NCI-H1930 (cell line): ENCODE measurements at places on chromosomes 6 and 20.

- DNase-seq = no peak
These were observed 29.5 kb downstream of the SLCO4A1 start for GRCh38 chr20:62671765-62672164.

DNA sequence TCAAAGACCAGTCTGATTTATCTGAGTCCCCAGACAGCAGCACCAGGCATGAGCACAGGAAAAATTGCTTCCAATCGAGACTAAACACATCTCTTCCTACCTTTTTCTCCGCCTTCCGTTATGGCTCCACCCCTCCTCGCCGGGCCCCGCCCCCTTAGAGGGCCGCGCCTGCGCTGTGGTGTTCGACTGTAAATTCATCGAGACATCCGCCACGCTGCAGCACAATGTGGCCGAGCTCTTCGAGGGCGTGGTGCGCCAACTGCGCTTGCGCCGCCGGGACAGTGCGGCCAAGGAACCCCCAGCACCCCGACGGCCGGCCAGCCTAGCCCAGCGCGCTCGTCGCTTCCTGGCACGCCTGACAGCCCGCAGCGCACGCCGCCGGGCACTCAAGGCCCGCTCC is 8.9 kb downstream of the REM1 start:
- DNase-seq = peak; percentile 46

GRCh38 chr6:90663873-90664272 is 77.0 kb upstream of the MAP3K7 start:
- DNase-seq = no peak

- DNase-seq = no peak
These were observed 97.7 kb downstream of the SYCP2 start for GRCh38 chr20:59835448-59836395.

GRCh38 chr20:53162251-53162835 is 190.2 kb downstream of the TSHZ2 start:
- DNase-seq = peak; percentile 46

GRCh38 chr20:23955896-23956295 is 32.7 kb downstream of the GGTLC1 start:
- no peak for DNase-seq

- no peak for DNase-seq
These were observed 82.0 kb downstream of the SMPDL3A start for GRCh38 chr6:122871079-122871478.

DNA sequence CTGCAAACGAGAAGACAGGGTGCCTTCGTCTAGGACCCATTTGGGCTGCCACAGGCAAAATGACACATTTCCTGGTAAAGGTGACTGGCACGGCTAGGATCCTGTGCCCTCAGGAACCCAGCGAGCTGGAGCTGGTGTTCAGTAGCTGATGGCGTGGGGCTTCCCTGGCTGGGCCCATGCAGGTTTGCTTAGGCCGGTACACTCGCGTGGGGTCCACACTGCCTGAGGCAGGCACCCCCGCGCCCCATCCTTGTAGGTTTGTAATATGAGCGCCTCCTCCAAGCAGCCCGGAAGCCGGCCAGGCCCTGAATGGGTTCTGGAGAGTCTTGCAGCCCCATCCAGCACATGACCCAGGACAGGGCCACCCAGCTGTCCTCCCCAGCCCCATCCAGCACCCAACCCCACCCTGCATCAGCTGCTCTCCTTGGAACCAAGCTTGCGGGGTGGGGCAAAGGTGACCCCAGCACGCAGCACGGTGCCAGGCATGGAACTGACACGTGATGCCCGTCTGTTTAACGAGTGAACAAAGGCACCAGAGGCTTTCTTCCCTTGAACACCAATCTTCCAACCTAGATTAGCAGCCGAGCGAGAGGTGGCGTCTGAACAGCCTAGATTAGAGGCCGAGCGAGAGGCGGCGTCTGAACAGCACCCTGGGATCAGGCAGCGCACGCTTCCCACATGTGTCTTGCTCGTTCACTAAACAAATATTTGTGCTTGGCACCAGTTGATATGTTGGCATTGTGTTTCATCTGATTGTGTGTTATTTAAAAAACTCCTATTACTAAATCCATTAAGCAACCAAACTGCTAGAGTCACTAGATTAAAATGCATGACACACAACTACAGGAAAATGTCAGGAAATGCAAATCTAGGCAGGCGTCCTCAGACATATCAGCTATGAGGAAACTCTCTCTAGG is 112.1 kb downstream of the DLL1 start:
- DNase-seq = no peak

DNA sequence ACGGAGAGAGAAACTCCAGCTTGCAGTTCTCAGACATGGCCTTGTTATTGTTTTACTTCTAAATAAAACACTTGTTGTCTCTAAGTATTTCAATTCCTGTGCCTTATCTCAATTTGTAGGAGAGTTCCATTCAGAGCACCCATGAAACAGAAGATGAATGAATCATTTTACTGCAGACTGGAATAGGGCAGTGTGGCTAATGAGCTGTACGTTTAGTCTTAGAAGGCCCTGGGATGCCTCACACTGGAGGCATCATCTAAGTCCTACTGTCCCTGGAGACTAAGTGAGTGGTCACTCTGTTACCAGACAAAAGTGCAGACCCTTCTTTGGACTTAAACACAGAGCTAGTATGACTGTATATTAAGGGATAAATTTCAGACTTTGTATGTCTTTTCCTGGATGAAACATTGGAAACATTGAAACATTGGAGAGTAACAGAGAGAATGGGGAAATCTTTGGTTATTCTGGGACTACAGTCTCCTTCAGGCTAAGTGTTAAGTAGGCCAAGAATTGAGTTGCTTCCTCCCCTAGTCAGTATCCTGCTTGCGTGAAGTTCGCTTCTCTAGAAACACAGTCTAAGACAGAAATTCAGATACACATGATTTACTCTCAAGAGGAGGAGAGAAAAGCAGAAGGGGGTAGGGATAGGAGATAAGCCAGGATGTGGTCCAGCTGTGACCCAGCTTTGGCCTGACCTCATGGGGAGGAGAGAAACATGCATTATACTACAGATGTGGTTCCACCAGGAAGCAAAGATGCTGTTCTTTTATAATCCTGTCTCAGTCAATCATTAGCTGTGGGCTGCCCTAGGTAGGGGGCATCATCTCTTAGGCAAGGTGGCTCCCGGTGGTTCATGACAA is 167.4 kb upstream of the BMP2 start:
- DNase-seq = no peak

DNA sequence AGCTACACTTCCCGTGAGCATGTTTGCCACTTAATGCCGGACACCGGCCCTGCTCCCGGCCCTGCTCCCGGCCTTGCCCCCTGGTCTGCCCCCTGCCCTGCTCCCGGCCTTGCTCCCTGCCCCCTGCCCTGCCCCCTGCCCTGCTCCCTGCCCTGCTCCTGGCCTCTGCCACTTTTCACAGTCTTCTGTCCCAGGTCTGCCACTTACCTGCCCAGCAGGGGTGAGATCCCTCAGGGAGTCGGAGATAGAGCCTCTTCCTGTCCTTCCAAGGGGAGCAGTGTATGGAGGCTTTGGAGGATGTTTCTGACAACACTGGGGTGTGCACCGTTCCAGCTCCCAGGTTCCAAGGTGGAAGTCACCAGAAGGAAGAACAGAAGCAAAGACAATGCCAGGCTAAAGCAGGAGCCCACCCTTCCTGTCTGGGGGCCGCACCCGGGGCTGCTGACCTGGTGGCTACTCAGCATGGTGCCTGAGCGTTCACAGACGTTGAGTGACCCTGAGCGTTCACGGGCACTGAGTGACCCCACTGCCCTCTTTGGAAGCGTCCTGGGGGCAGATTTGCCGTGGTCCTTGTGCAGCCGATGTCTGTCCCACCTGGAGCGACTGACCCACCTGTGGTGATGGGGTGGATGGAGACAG is 199.8 kb downstream of the DLL1 start:
- no peak for DNase-seq

DNA sequence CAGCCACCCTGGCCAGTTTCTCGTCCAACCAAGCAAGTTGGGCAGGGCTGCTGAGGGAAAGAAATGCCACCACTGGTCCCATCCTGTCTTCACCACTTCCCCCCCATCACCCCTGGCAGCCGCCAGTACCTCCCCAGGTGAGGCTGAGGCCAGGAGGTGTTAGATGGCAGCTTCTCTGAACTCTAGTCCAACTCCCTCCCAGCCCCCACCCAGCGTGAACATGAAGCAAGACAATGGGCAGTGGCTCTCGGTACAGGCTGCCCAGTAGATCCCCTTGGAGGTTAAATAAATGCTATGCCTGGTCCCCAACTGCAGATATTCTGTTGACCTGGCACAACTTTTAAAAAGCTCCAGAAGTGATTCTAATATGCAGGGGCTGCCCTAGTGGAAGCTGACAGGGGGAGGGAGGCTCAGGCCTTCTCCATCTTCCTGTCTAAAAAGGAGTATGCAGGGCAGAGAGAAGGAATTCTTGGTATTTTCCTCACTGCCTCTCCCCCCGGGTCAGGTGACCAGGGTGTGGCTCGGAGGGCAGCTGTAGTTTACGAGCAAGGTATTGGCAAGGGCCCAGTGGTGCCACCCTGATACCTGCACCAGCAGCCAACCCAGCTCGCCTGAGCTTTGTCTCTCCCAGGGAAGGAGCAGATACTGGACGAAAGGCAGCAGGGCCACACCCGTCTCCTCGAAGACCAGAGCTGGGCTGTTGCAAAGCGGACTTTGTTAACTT is 25.7 kb downstream of the KCNK5 start:
- no peak for DNase-seq

DNA sequence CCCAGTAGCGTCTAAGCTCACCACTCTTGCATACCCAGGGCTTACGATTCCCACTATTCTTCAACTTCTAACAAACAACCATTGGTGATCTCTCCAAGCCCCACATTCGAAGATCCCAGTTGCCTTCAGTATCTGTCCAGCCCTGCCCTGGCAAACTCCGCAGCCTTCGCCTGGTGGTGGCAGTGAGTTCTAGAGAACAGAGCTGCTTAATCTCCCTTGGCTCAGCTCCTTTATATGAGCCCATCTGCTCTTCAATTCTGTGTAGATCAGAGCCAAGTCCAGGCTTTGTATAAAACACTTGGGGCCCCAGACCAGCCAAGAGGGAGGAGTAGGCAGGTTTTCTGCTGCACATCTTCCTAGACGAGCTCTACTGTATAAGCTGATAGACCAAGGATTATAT is 193.3 kb downstream of the PHACTR1 start:
- DNase-seq = no peak

GRCh38 chr6:10351791-10352190 is 63.1 kb downstream of the TFAP2A start:
- no peak for DNase-seq

- DNase-seq = no peak
These were observed 148.1 kb upstream of the UST start for GRCh38 chr6:148598724-148599123.

- DNase-seq = no peak
These were observed 7.1 kb upstream of the MYT1 start for GRCh38 chr20:64156886-64157875.

DNA sequence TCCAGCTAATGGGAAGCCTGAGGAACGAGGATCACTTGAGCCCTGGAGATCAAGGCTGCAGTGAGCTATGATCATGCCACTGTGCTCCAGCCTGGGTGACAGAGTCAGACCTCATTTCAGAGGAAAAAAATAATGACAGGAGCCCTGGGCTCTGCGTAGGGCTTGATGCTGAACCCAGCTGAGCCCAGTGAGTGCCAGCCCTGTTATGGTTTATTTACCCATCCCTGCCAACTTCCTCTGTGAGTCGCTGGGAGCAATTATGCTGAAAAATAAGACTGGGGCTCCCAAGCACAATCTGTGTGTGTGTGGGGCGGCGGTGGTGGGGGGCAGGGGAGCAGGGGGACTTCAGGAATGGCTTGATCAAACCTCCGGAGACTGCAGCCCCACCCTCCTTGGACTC is 75.9 kb upstream of the PMEPA1 start:
- DNase-seq = no peak

DNA sequence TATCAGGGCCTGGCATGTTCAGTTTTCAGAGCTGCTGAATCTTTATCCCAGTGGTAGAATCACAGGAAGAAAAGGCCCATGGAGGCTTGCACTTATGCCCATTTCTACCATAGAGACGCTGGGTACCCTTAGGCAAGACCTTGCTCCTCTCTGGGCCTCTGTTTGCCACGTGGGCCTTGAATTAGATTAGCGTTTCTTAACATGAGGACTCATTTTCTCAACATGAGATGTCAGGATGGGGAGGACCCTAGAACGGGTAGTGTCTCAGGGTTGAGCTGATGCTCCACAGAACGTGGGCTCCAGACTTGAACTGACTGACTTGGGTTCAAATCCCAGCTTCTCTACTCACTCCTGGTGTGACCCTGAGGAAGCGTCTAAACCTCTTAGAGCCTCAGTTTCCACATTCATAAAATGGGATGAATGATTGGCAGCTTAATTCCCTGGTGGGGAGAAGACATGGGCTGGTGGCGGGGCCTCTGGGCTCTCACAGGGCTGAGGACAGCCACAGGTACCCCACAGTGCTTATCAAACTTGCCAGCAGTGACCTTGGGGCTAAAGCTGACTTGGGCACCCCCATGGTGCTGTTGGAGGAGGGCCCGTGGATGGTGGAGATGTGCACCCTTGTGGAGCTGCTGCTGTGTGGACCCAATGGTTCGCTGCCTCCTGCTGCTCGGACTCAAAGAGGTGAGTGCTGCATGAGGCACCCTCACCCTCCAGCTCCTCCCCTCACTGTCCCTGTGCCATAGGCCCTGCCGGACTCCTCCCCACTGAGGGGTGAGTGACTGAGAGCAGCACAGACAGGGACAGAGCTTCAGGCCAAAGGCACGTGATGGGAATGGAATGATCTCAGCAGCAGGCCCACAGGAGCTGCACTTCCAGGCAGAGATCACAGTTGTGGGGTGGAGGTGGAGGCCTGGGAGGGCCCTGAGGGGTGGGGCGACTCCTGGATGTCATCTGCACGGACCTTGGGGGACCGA is 28.2 kb downstream of the SUN5 start:
- no peak for DNase-seq

DNA sequence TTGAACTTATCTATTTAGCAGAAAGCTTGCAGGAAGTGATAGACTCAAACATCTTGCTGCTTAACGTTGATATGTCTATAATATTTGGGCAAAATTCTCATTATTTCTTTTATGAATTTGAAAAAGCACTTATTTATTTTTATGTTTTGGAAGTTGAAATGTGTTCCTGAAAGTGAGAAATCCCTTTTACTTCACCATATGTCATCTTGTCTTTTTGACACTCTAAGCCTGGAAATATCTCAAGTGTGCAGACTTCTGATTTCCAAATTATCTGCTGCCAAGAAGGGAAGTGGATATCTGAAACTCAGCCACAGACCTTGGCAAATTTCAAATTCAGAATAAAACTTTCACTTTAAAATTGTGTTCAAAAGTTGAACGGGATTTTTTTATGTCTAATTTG is 368.7 kb upstream of the MANEA start:
- no peak for DNase-seq

- DNase-seq = peak; percentile 7
These were observed 138.8 kb downstream of the HIVEP1 start for GRCh38 chr6:12150812-12151432.

GRCh38 chr20:45034436-45034835 is 66.5 kb downstream of the KCNS1 start:
- DNase-seq = no peak
